ENCODE measurements at places on chromosomes 3 and 15.

GRCh38 chr3:30297112-30297511 lies 309.3 kb upstream of the TGFBR2 start:
- DNase-seq: no peak

DNA sequence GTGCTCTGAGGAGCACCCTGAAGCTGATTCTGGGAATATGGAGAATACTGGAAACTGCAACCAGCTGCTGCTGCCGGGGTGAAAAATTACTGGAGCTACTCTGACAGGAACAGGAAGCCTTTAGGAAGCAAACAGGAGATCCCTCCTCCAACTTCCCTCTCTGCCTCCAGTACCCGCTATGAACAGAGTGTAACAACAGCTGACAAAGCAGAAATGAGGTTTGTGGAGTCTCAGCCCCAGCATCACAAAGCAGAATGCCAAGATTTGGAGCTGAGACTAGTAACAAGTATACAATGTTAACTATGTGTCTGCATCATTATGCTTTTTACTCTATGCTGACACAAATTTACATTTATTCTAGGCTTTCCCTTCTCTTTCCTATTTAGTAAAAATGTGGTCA lies 22.7 kb upstream of the PIAS1 start:
- no peak for DNase-seq

- no peak for DNase-seq
These were observed 4.9 kb downstream of the SLC26A6 start for GRCh38 chr3:48630407-48630806.

DNA sequence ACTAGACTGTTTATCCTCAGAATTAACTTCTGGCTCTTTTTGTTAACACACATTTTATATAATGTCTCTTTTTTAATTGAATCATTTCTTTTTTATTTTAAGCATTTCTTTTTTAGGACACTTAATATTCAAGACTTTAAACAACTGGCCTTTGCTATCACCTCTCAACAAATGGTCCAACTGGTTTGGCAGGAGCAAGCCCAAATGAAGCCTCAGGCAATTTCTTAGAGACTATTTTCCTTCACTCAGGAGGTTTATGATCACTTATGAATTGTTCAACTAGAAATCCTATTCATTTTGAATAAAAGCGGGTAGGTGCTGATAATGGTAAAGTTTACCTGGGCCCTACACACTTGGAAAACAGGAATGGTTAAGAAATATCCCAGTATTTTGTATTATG lies 705.6 kb upstream of the GBE1 start:
- no peak for DNase-seq

DNA sequence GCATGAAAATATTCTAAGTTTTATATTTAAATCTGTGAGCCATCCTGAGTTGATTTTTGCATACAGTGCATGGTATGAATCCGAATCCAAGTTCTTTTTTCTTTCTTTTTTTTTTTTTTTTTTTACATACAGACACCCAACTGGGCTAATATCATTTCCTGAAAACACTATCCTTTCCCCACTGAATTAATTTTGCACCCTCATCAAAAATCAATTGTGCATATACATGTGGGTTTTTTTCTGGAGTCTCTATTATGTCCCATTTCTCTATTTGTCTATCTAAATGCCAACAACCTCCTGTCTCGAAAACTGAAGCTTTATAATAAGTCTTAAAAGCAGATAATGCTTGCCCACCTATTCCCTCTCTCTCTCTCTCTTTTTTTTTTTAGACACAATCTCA lies 5.9 kb upstream of the ABI3BP start:
- no peak for DNase-seq

- DNase-seq: no peak
These were observed 171.5 kb downstream of the NUP210 start for GRCh38 chr3:13248640-13249039.

- DNase-seq: no peak
These were observed 9.1 kb upstream of the TICRR start for GRCh38 chr15:89566181-89566580.

GRCh38 chr3:129576514-129577352 lies 29.7 kb downstream of the PLXND1 start:
- no peak for DNase-seq

- DNase-seq: no peak
These were observed 135.5 kb downstream of the STT3B start for GRCh38 chr3:31668242-31668641.

- no peak for DNase-seq
These were observed 130.1 kb downstream of the UACA start for GRCh38 chr15:70633103-70633831.

DNA sequence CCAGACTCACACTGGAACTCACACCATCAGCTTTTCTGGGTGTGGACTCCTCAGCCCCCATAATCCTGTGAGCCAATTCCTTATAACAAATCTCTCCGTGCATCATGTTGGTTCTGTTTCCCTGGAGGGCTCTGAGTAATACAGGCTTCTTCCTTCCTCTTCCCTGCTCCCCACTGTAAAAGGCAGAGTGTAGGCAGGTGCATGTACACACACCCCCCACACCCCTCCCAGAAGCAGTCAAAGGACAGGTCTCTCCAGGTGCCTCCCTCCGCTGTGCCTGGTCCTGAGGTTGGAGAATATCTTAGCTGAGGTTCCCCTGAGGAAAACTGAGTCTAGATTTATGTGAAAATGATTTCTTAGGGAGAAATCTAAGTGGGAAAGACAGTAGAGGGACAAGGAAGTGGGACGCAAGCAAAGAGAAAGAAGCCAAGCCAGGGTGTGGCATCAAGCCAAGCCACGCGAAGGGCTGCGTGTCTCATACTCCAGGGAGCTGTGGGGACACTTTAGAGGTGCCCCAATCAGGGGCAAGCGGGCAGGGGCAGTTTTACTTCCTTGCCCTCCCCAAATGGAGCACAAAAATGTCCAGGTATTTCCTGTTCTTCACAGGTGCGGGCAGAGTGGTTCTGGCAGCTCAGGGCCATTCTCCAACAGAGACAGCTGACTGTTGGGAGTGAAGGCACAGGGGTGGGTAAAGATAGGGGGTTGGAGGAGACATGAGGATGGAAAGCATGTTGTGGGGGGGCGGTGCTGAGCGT lies 86.6 kb downstream of the HMG20A start:
- DNase-seq: no peak

- no peak for DNase-seq
These were observed 95.1 kb upstream of the ZPLD1 start for GRCh38 chr3:102339671-102340070.

GRCh38 chr3:58484045-58484721 lies 7.7 kb upstream of the KCTD6 start:
- DNase-seq: no peak

DNA sequence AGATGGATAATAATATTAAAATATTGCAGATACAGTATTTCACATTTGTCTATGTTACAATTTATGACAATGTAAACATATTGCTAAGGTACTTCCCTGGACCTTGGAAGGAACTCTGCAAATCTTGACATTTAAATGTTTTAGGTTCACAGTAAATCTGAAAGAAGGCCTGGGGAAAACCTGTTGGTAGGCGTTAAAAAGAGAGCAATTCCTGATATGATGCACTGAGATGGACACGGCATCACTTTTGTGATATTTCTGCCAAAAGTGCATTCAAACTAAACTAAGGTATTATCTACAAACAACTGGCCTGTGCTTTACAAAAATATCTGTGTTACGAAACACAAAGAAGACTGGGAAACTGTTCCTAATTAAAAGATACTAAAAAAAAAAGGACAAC lies 6.1 kb upstream of the TP63 start:
- no peak for DNase-seq

GRCh38 chr3:48597408-48597800 lies 2.3 kb upstream of the COL7A1 start:
- DNase-seq: no peak
